ENCODE measurements at places on chromosomes 7 and 10. TPM values are rescaled to one million over a fixed set of nuclear protein-coding genes. Genes with fewer than 3 reads are reported as not detected.

ZKSCAN5 gene
- 11.5 TPM for total RNA-seq

CASP7 gene
- 30.4 TPM for total RNA-seq

SLC13A1 gene
- total RNA-seq: not detected

PIK3CG gene
- total RNA-seq: not detected

All from chondrocyte (in vitro differentiated cells).